HS-5 (cell line): ENCODE measurements at places on chromosomes 12 and 14.

DNA sequence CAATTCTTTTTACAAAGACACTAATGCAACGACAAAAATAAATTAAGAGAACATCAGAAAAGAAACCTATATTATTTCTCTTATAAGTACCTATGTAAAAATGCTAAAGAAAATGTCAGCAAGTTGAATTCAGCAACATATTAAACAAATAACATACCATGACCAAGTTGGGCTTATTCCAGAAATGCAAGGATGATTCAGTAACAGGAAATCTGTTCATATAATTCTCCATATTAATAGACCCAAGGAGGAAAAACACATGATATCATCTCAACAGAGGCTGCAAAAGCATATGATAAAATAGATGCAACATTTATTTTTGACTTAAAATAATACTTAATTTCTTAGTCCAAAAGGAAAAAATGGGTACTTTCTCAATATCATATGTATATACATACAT, 25.1 kb upstream of the GPHB5 start:
- peak; percentile 24 for DNase-seq

DNA sequence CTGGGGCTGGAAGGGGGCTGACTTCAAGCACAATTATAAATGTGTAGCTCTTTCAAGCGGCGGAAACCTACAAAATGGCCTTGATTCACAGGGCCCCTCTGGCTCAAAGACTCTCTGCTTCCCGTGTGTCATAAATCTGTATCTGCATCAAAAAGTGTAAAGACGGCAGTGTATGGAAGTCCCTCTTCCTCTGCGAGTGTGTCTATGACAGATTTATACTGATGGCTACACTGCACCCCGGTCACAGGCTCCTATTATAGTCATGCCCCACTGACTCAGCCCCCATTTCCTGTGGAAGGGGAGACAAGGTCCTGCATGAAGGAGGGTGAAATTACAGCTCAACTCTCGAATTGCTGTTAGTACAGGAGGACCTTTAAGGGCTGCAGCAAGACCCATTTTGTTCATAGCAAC, 68.6 kb downstream of the HMGA2 start:
- DNase-seq = peak; percentile 81

DNA sequence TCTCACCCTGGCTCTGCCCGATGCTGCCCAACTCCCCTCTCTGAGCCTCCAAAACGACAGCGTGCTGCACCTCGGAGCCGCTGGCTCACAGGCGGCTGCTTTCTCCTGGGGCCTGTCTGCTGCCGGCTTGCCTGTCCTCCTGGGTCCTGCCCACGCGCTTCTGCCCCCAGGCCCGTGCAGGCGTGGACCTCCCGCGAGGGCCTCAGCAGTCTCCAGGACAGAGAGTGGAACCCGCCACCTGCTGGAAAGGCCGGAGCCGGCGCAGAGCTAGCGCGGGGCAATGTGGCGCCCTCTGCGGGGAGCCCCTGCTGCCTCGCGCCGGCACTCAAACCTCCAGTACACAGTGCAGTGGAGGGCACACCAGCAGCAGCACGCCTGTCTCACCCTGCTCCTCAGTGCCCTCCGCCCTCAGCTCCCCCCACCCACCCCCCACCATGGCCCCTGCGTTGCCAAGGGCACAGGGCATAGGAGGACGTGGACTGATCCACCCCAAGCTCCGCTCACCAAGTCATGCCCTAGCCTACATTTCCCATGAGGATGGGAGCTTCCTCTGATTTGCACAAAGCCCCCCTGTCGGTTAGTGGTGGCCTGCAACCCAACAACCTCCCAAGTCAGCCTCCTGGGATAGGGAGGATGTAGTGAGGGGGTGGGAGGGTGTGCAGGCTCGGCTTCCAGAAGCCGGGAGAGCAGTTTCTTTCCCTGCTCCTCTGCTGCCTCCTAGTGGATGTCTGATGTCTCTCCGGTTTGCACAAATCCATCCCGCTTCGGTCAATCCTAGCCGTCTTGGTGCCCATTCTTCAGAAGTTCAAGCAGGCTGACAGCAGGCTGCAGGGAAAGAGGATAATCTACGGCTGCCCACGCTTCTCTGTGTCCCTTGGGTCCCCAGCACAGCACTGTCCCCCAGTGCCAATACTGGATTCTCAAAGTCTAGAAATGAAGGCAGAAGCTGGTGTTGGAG, 25.2 kb downstream of the KRT8 start:
- DNase-seq = peak; percentile 59

DNA sequence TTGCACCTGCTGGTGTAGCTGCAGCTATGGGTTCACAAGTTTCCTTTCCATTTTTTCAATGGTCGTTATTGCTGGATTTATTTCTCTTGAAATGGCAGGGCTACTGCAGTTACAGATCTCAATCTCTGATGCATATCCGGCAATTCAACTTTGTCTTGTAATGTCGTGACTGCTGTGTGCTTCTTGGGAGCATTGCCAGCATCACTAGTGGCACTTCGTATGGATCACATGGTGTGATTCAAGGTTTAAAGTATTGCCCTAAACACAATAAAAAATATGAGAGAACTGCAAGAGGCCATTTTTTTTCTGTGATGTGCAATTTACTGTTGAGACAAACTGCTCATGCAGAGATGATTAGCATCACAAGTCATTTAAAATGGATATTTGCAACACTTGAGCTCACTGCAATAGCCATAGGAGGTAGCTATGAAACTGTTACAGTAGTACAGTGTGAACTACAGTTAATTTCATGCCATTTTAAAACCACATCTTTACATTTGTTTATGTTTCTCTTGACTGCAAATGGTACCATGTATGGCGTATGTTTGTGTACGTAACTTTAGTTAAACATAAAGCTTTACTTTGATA, 217.4 kb upstream of the PDE3A start:
- no peak for DNase-seq

- DNase-seq = no peak
Measured at GRCh38 chr12:96194576-96194889, 358 bp downstream of the ELK3 start.

DNA sequence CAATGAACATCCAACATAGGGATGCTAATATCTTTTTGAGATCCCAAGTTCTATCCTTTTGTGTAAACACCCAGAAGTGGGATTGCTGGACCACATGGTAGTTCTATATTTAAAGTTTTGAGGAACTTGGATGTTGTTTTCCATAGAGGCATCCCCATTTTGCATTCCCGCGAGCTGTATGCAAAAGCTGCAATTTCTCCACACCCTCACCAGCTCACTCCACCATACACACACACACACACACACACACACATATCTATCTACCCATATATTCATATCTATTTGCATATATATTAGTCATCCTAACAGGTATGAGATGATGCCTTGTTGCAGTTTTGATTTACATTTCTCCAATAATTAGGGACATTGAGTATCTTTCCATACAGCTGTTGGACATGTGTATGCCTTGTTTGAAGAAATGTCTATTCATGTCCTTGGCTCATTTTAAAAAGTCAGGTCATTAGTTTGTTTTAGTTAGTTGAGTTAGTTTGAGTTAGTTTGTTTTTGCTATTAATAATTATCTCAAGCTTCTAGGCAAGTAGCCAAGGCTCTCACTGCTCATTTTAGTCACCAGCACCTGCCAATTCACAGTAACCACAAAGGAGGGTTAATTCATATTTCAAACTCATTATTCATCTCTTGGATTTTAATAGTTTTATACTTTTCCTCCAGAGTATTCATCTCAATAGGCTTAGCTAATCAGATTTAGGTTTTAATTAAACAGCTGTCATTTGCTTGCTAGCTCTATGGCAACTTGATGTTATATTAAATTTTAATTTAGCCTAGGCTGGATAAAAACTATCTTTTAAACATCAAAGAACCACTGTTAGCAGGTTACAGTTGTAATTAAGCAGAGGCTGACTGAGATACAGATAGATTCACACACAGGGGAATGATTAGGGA, 1435.9 kb upstream of the TMEM132C start:
- DNase-seq = no peak

GRCh38 chr14:36508418-36509068, 11.5 kb downstream of the NKX2-1 start:
- DNase-seq = no peak

DNA sequence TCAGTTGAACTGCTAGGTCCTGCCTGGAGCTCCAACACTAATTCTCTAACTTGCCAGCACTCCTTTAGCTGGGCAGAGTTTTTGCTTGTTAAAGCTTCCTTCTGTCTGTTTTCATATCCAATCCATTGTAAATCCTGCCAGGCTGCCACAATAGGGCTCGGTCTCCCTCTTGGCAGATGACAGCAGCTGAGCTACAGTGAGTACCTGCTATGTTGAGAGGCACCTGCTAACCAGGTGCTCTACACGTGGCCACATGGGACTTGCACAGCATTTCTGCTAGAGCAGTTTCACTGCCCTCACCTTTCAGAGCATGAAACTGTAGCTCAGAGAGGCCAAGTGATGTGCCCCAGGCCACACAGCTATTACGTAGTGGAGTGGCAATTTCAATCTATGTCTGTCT, 106.6 kb upstream of the NOS1 start:
- no peak for DNase-seq

GRCh38 chr14:64720131-64720576, 15.9 kb downstream of the PLEKHG3 start:
- DNase-seq = peak; percentile 79

DNA sequence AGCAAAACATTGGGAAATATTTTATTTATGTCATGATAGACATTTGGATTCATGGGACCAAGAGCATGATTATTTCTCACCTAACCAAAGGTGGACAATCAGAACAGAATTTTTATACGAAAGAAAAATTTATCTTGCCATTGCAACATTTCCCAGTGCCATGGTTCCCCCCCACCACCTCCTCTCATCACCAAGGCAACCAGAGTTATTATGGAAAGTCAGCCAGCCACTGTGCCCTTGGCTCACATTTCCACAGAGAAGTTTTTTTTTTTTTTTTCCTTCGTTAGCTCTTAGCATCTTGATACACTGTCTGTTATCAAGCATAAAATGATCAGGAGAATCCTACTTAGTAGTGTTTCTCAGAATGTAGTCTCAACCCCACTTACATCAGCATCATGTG, 176.4 kb upstream of the TMTC1 start:
- DNase-seq = no peak

GRCh38 chr14:91872517-91873470, 5.5 kb upstream of the TC2N start:
- DNase-seq = no peak

- DNase-seq = no peak
Measured at GRCh38 chr14:32458720-32459119, 129.6 kb downstream of the AKAP6 start.

DNA sequence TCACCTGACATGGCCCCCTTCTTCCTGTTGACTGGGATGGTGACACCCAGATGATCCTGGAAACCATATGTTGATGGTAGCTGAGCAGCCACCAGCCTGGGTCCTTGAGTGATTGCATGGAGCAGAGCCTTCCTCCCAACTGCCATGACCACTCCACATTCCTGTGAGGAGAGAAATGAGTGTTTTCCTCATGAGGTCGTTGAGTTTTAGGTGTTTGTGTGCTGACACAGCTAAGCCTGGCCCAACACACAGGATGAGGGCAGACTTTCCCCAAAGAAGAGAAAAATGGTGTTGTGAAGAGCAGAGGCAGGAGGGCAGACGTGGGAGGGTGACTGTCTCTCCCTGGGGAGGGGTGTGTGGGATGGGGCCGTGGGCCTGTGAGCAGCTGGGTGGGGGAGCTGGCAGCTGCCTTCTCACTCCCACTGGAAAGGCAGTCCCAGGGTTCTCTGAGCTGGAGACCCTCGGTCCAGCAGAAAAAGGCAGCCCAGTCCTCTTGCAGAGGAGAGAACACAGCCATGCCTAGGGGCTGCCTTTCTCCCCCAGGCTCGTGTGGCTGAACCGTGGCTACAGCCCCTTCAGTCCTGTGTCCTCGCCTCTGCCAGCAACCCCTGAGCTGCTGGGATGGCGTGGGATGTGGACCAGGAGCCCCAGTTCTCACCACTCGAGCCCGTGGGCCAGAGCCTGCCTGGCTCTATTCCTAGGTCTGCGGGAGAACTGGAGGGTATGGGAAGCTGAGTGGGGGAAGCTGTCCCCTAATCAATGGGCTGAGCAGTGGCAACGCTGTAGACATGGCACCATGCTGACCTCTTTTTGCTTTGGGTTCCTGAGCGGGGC, 257.0 kb downstream of the ADGRD1 start:
- no peak for DNase-seq

DNA sequence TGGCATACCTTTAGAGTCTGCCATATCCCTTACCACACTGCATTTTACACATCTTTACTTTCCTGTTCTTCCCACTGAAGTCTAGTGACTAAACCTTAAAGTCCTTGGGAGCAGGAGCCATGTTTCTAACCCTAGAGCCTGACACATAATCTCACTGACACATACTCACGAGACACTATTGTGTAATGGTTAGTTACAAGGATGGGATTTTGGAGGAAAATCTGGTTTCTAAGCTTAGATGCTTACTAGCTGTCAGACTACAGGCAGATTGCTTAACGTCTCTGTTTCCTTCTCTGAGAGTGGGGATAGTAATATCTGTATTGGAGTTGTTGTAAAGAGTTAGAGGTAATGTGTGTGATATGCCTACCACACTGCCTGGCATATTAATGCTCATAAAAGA, 6.2 kb upstream of the DYRK4 start:
- peak; percentile 29 for DNase-seq

DNA sequence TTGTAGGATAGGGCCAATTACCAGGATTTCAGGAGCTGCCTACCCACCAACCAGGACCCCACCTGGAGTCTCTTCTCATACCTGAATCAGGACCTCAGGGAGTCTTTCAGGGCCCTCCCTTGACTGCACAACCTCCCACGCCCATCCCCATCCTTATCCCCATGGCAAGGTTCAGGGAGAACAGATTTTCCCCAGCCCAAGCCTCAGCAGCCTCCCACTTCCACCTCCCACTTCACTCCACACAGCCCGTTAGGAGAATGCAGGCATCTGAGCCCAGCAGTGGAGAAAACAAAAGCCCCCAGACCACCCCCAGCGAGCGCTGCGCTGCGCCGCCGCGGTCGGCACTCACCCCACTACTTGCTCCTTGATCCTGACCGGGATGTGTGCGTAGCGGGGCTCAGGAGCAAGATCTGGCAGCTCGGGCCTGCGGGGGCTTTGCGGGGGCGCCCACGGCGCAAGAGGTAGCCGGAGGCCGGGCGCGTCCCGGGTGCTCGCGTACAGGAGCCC, 1.4 kb downstream of the B4GALNT1 start:
- DNase-seq = no peak

GRCh38 chr12:53251477-53252348, 16.4 kb upstream of the ESPL1 start:
- DNase-seq = peak; percentile 25

DNA sequence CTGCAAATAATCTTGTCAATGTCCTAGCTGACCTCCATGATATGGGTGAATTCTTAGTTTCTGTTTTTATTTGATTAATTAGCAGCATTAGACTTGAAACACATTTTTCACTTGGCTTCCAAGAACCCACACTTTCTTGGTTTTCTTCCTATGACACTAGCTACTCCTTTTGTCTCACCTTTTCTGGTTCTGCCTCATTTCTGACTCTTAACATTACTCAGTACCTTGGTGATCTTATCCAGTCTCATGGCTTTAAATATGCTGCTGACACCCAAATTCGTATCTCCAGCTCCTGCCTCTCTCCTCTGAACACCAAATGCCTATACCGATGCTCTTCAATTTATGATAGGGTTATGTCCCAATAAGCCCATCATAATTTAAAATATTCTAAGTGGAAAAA, 32.0 kb upstream of the SSTR1 start:
- DNase-seq = no peak
